Stimulated activated CD4-positive, alpha-beta T cell treated with anti-CD3 and anti-CD28 coated beads, Interleukin-4, amount 100 ng/mL, for 24 hours (primary cell): ENCODE measurements at places on chromosomes 16 and 17.

DNA sequence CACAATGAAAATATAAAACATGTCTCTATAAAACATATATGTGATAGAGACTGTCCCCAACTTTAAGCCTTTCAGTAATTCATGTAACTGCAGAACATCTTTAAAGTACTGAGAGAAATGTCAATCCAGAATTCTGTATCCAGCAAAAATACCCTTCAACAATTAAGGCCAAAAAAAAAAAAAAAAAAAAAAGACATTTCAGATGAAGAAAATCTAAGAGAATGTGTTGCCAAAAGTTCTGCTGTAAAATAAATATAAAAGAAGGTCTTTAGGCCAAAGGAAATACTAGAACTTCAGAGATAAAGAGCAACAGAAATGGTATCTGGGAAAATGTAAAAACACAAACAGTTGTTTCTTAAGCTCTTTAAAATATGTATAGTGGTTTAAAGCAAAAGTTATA lies 17.3 kb downstream of the BPTF start:
- DNase-seq: no peak

DNA sequence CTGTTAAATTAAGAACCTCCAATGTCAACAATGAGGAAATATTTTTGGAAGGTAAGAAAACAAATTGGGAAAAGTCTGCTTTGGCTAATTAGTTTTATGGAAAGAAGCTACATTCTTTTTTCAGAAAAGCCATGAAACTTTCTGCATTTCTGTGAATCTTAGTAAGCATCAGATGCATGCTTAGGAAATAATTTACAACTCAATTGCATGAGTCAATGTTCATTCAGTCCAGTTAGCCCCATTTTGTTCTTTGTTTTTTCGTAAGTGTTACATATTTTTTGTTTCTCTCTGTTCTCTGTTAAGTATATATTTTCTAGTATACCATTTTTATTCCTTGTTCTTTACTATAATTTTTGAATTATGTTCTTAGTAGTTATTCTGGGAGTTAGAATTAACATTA lies 195.2 kb upstream of the KIF2B start:
- DNase-seq: no peak

DNA sequence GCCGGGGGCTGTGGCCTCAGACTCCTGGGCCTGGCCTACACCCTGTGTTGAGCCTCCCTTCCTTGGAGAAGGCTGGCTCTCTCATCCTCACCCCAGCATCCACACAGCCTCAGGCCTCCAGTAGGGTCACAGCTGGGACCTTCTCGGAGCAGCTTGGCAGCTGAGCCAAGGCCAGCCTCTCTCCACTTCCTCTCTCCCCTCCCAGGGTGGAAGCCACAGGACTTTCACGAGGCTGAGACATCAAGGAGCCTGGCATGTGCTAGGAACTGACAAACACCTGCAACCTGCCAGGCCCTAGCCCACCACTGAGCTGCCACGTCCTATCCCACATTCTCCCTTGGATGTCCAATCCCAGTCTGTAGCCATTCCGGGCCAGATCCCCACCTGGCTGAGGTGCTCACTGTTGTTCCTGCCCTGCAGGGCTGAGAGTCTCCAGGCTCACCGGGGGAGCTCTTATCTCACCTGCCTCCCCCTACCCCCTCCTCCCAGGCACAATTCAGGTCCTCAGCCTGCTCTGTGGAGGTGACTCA lies 3.1 kb downstream of the MMP15 start:
- no peak for DNase-seq

- no peak for DNase-seq
These were observed 23.3 kb downstream of the TRARG1 start for GRCh38 chr17:1302761-1303160.

- DNase-seq: peak; percentile 82
These were observed at the start of gene DHRS11 for GRCh38 chr17:36591434-36592315. TSS of gene DHRS11 (plus strand) at chr17:36591879. CDS start at chr17:36592010, 131 bp downstream.

DNA sequence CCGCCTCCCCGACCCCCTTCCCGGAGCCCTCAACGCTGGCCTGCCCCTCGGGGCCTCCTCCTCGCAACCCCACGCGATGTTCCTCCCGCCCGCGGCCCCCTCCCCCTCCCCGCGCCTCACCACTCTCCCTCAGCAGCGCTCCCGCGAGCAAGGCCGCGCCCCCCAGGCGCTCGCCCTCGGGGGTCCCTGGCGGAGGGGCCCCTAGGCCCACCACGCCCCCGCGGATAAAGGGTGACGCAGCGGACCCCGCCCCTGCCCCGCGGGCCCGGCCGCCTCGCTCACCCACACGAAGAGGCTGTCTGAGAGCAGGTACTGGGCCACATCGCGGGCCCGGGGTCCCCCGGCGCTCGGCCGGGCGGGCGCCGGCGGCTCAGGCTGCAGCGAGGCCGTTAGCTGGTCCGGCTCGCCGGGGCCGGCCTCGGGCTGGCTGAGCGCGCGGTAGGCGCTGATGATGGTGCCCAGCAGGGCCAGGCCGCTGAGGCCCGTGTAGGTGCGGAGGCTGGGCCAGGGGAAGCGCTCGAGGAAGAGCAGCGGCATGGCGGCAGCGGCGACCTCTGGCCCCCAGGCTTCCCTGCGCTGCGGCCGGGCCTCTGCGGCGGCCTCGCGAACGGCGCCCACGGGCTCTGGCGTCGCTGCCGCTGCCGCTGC lies 430 bp downstream of the AMFR start:
- peak; percentile 31 for DNase-seq

DNA sequence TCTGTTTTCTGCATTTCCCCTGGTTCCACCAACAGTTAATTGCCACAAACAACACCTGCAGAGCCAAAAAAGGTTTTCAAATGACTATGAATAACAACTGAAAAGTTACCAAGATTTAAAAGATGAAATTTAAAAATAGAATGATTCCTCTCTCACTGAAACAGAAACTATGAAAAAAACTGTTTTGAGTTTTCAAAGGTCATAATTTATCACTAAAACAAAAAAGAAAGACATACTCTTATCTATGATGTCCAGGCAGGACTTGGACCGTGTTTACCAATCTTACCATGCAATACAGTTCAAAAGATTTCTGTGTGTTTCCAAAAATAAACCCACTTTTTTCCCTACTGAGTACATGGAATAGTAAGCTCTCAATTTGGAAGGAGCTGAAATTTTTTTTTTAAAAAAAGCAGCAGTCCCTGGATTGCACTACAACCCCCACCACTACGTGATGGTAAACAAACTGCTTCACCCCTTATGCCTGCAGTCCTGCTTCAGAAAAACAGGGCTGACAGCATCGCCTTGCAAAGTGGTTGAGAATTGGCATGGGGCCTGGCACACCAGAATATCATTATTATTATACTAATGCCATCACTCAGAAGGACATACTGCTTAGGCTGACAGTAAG lies 8.5 kb downstream of the TXNDC11 start:
- DNase-seq: no peak

GRCh38 chr17:49779156-49779738 lies 9.2 kb upstream of the KAT7 start:
- DNase-seq: no peak

- DNase-seq: peak; percentile 54
These were observed 8.4 kb downstream of the RARA start for GRCh38 chr17:40317345-40317873.

GRCh38 chr17:4580291-4580690 lies 4.0 kb upstream of the SMTNL2 start:
- no peak for DNase-seq

DNA sequence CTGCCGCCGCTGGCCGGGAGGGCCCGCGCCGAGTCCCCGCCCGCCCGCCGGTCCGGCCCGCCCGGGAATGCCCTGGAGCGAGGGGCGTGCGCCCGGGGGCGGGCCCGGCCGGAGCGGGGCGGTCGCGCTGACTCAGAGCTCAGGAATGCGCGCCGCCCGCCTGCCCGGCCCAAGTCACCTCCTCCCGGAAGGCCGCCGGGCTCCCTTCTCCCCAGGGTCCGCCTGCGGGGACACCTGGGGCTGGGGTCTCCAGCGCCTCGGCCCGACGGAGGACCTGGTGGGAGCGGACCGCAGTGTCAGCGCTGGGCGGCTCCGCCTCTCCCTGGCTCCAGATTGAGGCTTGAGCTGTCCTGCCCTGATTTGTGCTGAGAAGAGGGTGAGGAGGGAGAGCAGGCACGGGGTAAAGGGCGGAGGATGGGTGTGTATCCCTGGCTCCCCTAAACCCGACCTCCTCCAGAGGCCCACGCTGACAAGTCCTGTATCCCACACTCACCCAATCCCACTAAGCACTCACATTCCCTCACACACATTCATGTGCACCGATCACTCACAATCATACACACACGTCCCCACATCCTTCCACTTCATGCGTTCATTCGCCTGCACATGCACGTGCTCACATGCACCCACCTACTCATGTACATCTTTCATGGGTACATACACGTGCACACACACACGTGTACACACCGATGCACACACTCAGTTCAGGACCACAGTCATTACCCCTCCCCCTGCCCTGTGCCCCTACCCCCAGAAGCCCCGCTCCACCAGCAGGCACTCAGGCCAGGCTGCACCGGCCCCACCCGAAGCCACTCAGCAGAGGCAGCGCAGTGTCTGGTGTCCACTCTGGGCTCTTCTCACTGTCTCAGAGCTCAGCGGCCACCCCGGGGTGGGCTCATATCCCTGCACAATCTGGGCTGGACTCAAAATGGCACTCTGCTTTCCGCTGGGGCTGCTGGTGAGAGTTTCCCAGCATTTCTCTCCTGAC lies at the start of gene RHBDF1:
Gene RHBDF1 (minus strand): TSS at position 71 of the 988 bp plus-strand sequence. CDS start 7,616 bp downstream, outside the sequence.
- no peak for DNase-seq

- no peak for DNase-seq
These were observed 20.2 kb upstream of the SLC38A10 start for GRCh38 chr17:81315129-81315884.

- no peak for DNase-seq
These were observed 22.6 kb upstream of the USP10 start for GRCh38 chr16:84677017-84677803.

GRCh38 chr17:80664217-80664790 lies 119.7 kb downstream of the RPTOR start:
- DNase-seq: peak; percentile 22

DNA sequence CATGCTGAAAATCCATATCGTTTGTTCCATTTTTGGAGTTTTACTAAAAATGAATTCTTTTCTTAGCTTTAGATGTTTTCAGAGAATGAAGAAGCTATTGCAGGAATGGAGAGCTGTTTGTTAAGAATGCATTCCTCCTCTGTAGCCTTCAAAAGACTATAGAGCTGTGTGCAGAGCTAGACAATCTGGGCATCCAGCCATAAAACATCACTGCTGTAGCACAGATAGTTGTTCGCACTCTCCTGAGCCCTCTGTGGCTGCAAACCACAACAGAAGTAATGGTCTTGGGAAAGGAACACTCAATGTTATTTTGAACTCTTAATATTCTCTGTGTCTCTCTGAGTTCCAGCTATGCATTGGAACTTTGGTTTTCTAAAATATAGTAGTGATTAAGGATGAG lies 4.9 kb downstream of the TNRC6C start:
- peak; percentile 21 for DNase-seq

GRCh38 chr17:37239690-37240334 lies 136.0 kb upstream of the C17orf78 start:
- DNase-seq: no peak

DNA sequence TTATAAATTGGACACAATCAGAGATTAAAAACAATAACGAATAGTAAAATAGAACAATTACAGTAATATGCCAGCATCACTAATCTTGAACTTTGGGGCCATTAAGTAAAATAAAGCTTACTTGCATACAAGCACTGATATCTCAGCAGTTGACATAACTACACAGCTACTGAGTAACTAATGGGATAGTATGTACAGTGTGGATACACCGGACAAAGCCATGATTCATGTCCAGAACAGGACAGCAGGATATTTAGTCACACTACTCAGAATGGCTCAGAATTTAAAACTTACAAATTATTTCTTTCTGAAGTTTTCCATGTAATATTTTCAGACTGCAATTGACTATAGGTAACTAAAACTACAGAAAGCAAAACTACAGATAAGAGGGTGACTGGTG lies 427.5 kb downstream of the CDH13 start:
- no peak for DNase-seq

GRCh38 chr17:69047368-69048263 lies 13.1 kb downstream of the ABCA9 start:
- no peak for DNase-seq

DNA sequence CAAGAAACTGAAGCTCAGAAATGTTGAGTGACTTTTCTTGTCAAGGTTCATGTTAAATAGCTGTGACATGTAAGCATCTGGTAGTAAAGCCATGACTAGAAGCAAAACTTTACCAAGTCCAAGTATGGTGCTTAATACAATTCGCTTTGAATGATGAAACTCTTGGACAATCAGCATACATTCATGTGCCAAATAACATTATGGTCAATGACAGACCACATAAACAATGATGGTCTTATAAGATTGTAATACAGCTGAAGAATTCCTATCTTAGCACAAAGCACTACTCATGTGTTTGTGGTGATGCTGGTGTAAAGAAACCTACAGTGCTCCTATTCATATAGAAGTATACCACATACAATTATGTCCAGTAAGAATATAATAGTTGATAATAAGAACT lies 97.1 kb upstream of the RPRML start:
- DNase-seq: no peak

- DNase-seq: no peak
These were observed 15.9 kb upstream of the RPRML start for GRCh38 chr17:46994993-46995392.

DNA sequence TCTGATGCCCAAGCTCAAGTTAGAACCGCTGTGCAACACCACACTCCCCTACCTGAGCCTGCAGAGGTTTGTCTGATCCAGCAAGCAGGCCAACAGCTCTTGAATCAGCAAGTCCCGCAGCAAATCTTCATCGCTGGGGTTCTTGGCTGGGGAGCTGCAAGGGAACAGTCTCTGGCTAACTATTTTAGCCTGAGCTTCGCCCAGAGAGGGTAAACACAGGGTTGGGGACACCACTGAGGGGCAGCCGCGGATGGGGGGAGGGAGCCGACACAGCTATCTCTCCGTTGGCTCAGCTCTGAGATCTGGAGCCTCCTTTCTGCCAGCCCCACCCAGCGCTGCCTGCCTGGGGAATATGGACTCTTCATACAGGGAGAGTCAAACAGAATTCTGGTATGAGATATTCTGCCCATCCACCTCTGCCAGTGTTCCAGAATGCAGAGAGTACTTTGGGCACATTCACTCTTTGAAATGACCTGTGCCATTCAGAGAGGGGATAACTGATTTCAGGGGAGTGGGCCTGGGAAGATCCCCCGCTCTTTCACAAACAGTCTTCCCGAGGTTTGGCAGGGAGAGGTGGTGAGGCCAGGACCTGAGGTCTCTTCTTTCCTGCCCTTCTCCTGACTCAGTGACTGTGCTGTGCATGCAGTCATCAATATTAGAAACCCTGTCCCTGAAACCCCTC lies 7.4 kb downstream of the GIP start:
- DNase-seq: no peak

GRCh38 chr17:61766520-61766919 lies 96.8 kb downstream of the BRIP1 start:
- DNase-seq: no peak

GRCh38 chr17:17179371-17179827 lies 26.7 kb downstream of the PLD6 start:
- peak; percentile 21 for DNase-seq

- DNase-seq: no peak
These were observed 93.0 kb downstream of the CYTH1 start for GRCh38 chr17:78689029-78689428.

- DNase-seq: no peak
These were observed 818 bp downstream of the TPPP3 start for GRCh38 chr16:67392301-67393059.

GRCh38 chr17:35141681-35142466 lies at the start of gene NLE1:
TSS of gene NLE1 (minus strand) at chr17:35142303. CDS start at chr17:35142275, 28 bp downstream.
- DNase-seq: peak; percentile 91

- no peak for DNase-seq
These were observed 431.7 kb upstream of the PSMD7 start for GRCh38 chr16:73864868-73865267.

- DNase-seq: no peak
These were observed 8.1 kb downstream of the MRPL58 start for GRCh38 chr17:75020331-75021110.
